ENCODE measurements at places on chromosomes 6 and 20. TPM values are rescaled to one million over a fixed set of nuclear protein-coding genes. Genes with fewer than 3 reads are reported as not detected.

DNA sequence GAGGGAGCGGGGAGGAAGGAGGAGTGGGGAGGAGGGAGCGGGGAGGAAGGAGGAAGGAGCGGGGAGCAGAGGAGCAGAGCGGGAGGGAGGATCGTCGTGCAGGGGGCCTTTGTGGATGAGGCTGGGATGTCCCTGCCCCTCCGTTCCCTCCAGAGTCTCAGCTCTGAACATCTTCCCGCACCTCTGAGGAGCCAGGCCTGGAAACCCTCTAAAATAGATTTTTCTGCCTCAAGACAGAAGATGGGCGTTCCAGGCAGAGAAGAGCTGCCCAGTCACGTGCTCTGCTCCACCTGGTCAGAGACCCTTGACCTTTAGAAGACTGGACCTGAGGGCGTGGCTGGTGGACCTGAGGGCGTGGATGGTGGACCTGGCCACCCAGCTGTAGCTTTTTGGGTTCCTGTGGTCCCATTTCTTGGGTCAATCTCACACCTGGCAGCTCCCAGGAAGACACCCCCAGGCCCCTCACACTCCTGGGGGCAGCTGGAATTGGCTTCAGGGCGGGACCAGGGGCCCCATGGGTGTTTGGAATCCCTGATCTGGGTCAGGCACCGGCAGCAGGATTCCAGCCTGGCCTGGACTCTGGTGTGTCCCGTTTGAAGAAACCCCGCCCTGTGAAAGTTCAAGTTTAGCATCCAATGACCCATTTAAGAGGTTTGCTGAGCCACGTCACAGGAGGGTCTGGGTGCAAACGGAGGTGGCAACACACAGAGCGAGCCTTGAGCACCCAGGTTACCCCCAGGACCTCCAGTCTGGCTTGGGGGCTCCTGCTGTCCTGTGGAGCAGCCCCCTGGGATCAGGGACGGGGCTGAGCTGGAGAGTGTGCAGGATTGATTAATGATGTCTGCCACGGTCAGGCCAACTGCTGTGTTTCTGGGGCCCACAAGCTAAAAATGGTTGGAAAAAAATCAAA, 96.9 kb upstream of the BHLHE23 start:
- H3K4me1 ChIP-seq, result peaks cover 10% of the 10 kb centered on the region
- H3K27ac ChIP-seq, result no peak overlapping the region
- no peaks in the 10 kb centered on the region for H3K36me3 ChIP-seq
- DNase-seq, result peak; percentile 36

DNA sequence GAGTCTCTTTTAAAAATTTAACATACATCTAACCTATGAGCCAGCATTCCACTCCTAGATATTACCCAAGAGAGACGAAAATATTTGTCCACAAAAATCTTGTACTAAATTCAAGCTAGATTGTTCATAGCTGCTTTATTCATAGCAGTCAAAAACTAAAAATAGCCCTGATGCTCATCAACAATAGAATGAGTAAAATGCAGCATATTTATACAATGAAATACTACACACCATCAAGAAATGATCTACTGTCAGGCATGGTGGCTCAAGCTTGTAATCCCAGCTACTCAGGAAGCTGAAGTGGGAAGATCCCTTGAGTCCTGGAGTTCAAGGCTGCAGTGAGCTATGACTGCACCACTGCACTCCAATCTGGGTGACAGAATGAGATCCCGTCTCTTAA, 22.0 kb upstream of the SRC start:
- H3K36me3 ChIP-seq, result no peaks in the 10 kb centered on the region
- no peak overlapping the region for H3K4me3 ChIP-seq
- H3K27ac ChIP-seq, result no peak overlapping the region
- no peak for DNase-seq

Gene CST2
- total RNA-seq, result 0.39 TPM

Gene LST1
- total RNA-seq, result 95.1 TPM

Gene ECT2L
- total RNA-seq, result 3.1 TPM

Gene IMPG1
- total RNA-seq, result not detected

GRCh38 chr6:113015249-113015648, 668.1 kb downstream of the RFPL4B start:
- no peak overlapping the region for H3K4me3 ChIP-seq
- H3K36me3 ChIP-seq, result no peaks in the 10 kb centered on the region
- H3K27ac ChIP-seq, result no peak overlapping the region
- H3K4me1 ChIP-seq, result peaks cover 6% of the 10 kb centered on the region
- H3K27me3 ChIP-seq, result no peaks in the 10 kb centered on the region

GRCh38 chr6:52376763-52377162, 14.8 kb downstream of the PAQR8 start:
- H3K4me3 ChIP-seq, result no peak overlapping the region
- H3K27me3 ChIP-seq, result no peaks in the 10 kb centered on the region
- DNase-seq, result no peak
- no peaks in the 10 kb centered on the region for H3K36me3 ChIP-seq

- H3K27ac ChIP-seq, result no peak overlapping the region
- H3K36me3 ChIP-seq, result no peaks in the 10 kb centered on the region
These were observed 291.2 kb upstream of the HS3ST5 start for GRCh38 chr6:114634016-114634415.

GRCh38 chr6:137351890-137352289, 132.7 kb upstream of the IFNGR1 start:
- peak; percentile 38 for DNase-seq
- H3K4me1 ChIP-seq, result no peaks in the 10 kb centered on the region
- H3K36me3 ChIP-seq, result no peaks in the 10 kb centered on the region
- no peaks in the 10 kb centered on the region for H3K27me3 ChIP-seq
- H3K4me3 ChIP-seq, result no peak overlapping the region
- H3K27ac ChIP-seq, result no peak overlapping the region

GRCh38 chr6:32432050-32432450, 7.6 kb upstream of the HLA-DRA start:
- DNase-seq, result no peak
- H3K36me3 ChIP-seq, result no peaks in the 10 kb centered on the region
- no peaks in the 10 kb centered on the region for H3K27me3 ChIP-seq
- peaks cover 5% of the 10 kb centered on the region for H3K4me1 ChIP-seq

GRCh38 chr20:64130876-64131275, 23.5 kb upstream of the NPBWR2 start:
- peaks cover 25% of the 10 kb centered on the region for H3K27me3 ChIP-seq
- H3K4me3 ChIP-seq, result no peak overlapping the region
- no peaks in the 10 kb centered on the region for H3K36me3 ChIP-seq
- no peak overlapping the region for H3K27ac ChIP-seq
- no peak for DNase-seq

Gene CDC25B
- 111 TPM for total RNA-seq

GRCh38 chr20:50240092-50240491, 49.5 kb downstream of the CEBPB start:
- DNase-seq, result no peak
- no peaks in the 10 kb centered on the region for H3K27me3 ChIP-seq
- peaks cover 23% of the 10 kb centered on the region for H3K4me1 ChIP-seq
- no peaks in the 10 kb centered on the region for H3K36me3 ChIP-seq
- no peak overlapping the region for H3K27ac ChIP-seq

Gene NRSN2
- 38.8 TPM for total RNA-seq

DNA sequence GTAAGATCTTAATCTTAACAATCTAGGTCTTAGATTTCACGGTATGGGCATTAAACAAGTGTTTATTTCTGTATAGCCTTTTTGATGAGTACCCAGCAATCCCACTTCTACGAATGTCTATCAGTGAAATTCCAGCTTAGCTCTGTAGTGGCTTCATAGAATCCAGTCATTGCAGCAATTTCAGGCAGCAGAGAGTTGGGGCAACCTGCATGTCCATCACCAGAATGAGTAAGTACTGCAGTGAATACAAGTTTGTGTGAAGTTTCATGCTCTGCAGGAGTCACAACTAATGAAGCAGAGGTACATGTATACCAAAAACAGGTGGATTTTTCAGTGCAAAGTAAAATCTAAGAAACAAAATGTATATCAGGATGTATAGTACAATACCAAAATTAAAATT, 151.7 kb downstream of the OR2B2 start:
- peaks cover 17% of the 10 kb centered on the region for H3K4me1 ChIP-seq
- H3K4me3 ChIP-seq, result no peak overlapping the region
- DNase-seq, result no peak
- H3K27ac ChIP-seq, result no peak overlapping the region
- no peaks in the 10 kb centered on the region for H3K36me3 ChIP-seq

- H3K4me1 ChIP-seq, result no peaks in the 10 kb centered on the region
- H3K27me3 ChIP-seq, result no peaks in the 10 kb centered on the region
- no peak overlapping the region for H3K27ac ChIP-seq
- no peak overlapping the region for H3K4me3 ChIP-seq
- DNase-seq, result no peak
These were observed 81.9 kb downstream of the GJA10 start for GRCh38 chr6:89975991-89976693.

GRCh38 chr6:132354517-132355167, 46.6 kb downstream of the MOXD1 start:
- no peaks in the 10 kb centered on the region for H3K36me3 ChIP-seq
- no peak overlapping the region for H3K4me3 ChIP-seq
- no peaks in the 10 kb centered on the region for H3K27me3 ChIP-seq
- DNase-seq, result no peak

DNA sequence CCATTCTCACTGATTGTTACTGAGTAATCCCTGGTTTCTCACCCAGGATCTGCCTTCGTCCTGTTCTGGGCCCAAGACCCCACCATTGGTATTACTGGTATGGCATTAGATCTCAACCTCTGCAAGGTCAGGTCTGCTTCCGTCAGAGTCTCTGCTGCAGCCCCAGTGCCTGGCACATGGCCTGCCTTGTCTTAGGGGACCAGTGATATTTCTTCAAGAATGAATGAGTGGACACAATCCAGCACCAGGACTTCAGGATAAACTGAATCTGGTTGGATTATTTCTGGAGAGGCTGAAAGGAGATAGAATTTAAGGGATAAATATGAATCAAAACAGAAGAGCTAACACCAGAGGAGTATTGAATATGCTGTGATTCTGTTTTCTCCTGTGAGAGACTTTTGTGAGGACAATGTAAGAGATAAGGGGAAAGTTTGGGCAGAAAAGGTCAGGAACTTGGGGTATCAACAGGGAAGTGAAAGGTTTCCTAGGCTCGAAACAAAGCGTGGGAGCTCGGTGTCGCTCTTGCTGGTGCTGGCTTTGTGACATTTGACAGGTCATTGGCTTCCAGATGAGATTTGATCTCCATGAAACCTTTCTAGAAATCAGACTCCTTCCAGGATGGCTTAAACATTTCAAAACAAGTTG, 53.9 kb downstream of the OSTM1 start:
- no peak for DNase-seq
- no peaks in the 10 kb centered on the region for H3K4me1 ChIP-seq
- no peak overlapping the region for H3K27ac ChIP-seq
- H3K36me3 ChIP-seq, result no peaks in the 10 kb centered on the region

DNA sequence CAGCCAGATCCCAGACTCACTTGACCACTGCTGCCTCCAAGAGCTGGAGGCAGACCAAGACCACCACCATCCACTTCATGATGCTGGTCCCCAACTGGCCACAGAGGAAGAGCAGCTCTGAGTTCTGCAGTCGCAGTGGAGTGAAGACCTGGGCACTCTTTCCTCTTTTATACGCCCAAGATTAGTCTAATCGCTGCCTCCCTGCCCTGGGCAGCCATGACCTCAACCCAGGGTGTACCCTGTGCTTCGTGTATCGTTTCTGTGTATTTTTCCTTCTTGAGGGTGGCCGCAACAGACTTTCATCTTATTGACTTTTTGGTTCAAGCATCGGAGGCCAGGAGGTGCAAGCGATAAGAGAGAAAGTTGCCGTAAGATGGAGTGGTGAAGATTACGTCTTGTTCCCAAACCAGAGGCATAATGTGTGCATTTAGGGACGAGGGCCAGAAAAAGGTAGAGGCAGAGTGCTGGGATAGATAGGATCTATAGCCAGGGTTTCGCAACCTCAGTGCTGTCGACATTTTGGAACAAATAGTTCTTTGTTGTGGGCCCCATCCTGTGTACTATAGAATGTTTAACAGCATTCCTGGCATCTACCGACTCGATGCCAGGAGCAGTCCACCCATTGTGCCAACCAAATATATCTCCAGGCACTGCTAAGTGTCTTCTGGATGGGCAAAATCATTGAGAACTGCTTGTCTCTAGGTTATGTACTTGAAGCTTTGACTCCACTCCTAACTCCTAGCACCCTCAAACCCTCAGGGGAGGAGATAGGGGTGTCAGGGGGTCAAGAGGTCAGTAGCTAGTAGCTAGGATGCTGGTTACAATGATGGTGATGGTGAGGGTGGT, at the start of gene PGC:
Gene PGC (minus strand): TSS at position 142 of the 846 bp plus-strand sequence. CDS start 63 bp downstream, at position 79.
- H3K27me3 ChIP-seq, result no peaks in the 10 kb centered on the region
- DNase-seq, result no peak
- no peak within 1 kb of the TSS for H3K4me3 ChIP-seq
- H3K27ac ChIP-seq, result no peak within 1 kb of the TSS
- no peaks in the 10 kb centered on the region for H3K36me3 ChIP-seq
- peaks cover 11% of the 10 kb centered on the region for H3K4me1 ChIP-seq

Gene PBOV1
- total RNA-seq, result not detected

- H3K27me3 ChIP-seq, result no peaks in the 10 kb centered on the region
- DNase-seq, result no peak
- no peaks in the 10 kb centered on the region for H3K36me3 ChIP-seq
- no peaks in the 10 kb centered on the region for H3K4me1 ChIP-seq
- H3K4me3 ChIP-seq, result no peak overlapping the region
These were observed 119.7 kb downstream of the EPHA7 start for GRCh38 chr6:93299622-93300021.

- DNase-seq, result no peak
- peaks cover 27% of the 10 kb centered on the region for H3K4me1 ChIP-seq
- H3K4me3 ChIP-seq, result no peak overlapping the region
- no peaks in the 10 kb centered on the region for H3K36me3 ChIP-seq
- H3K27me3 ChIP-seq, result no peaks in the 10 kb centered on the region
These were observed 5.8 kb upstream of the ATXN1 start for GRCh38 chr6:16766836-16767745.

GRCh38 chr6:89862273-89862672, 32.0 kb upstream of the GJA10 start:
- no peaks in the 10 kb centered on the region for H3K36me3 ChIP-seq
- H3K4me3 ChIP-seq, result no peak overlapping the region
- no peak overlapping the region for H3K27ac ChIP-seq
- DNase-seq, result no peak
- no peaks in the 10 kb centered on the region for H3K4me1 ChIP-seq
- H3K27me3 ChIP-seq, result no peaks in the 10 kb centered on the region

GRCh38 chr6:64252256-64252655, 616.7 kb downstream of the PHF3 start:
- no peaks in the 10 kb centered on the region for H3K4me1 ChIP-seq
- no peak overlapping the region for H3K4me3 ChIP-seq
- no peak overlapping the region for H3K27ac ChIP-seq
- no peak for DNase-seq
- H3K36me3 ChIP-seq, result no peaks in the 10 kb centered on the region

Gene PI16
- total RNA-seq, result 2.5 TPM

DNA sequence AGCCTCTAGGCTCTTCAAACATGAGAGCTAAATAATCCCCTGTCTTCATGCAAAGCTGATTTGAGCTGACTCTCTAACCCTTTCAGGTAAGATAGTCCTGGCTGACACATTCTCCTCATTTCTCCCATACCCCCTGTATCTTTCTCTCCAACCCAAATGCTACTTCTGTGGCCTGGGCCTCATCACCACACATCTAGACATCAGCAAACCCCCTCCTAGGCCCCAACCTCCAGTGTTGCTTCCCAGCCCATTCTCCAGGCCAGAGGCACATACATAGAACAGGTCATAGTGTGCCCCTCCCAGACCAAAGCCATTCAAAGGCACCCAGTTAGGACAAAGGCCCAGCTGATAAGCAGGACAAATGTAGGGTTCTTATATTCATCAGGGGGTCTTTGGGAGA, 84.9 kb downstream of the ANKRD60 start:
- H3K27ac ChIP-seq, result no peak overlapping the region
- H3K27me3 ChIP-seq, result peaks cover 17% of the 10 kb centered on the region
- no peak for DNase-seq
- H3K4me1 ChIP-seq, result no peaks in the 10 kb centered on the region
- no peaks in the 10 kb centered on the region for H3K36me3 ChIP-seq
